GM12878 (cell line): ENCODE measurements at places on chromosomes 2 and 18. TPM values are rescaled to one million over a fixed set of nuclear protein-coding genes. Genes with fewer than 3 reads are reported as not detected.

DNA sequence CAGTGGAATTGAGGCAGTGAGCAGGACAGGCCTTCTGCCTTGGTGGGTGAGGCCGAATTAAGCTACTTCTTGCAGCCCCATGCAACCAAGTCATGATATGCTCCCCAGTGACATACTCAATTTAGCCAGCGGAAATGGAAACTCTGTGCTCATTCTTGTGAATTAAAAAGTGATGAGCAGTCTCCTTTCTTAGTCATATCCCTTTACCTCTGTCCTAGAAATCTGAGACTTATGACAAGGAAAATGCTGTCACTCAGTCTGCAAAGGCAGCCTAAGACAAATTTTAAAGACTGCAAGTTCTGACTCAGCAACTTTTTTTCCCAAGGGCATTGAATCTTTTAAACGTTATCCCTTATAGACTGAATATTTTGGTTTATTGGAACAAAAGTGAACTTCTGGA, 218.2 kb downstream of the SH3BP4 start:
- no peaks in the 10 kb centered on the region for H3K4me1 ChIP-seq
- no peak overlapping the region for H3K4me3 ChIP-seq
- no peaks in the 10 kb centered on the region for H3K36me3 ChIP-seq
- H3K27me3 ChIP-seq = no peaks in the 10 kb centered on the region
- H3K27ac ChIP-seq = no peak overlapping the region

DNA sequence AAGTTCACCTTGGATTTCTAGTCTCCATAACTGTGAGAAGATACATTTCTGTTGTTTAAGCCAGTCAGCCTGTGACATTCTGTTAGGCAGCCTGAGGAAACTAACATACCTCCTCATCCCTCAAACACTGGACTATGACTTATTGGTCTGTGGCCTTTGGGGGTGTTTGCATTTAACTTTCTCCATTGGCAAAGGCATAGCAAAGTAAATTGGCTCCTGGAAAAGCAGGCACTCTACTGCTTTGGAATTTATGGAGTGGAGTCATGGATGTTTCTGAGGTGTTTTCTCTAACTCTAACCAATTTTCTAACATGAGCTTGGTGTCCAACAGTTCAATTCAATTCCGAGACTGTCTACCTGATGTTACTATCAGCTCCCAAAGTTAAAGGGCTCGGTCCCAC, 48.9 kb upstream of the CTLA4 start:
- no peak for DNase-seq
- no peak overlapping the region for H3K4me3 ChIP-seq
- H3K27ac ChIP-seq = no peak overlapping the region
- H3K36me3 ChIP-seq = no peaks in the 10 kb centered on the region
- no peaks in the 10 kb centered on the region for H3K27me3 ChIP-seq
- H3K4me1 ChIP-seq = no peaks in the 10 kb centered on the region

DNA sequence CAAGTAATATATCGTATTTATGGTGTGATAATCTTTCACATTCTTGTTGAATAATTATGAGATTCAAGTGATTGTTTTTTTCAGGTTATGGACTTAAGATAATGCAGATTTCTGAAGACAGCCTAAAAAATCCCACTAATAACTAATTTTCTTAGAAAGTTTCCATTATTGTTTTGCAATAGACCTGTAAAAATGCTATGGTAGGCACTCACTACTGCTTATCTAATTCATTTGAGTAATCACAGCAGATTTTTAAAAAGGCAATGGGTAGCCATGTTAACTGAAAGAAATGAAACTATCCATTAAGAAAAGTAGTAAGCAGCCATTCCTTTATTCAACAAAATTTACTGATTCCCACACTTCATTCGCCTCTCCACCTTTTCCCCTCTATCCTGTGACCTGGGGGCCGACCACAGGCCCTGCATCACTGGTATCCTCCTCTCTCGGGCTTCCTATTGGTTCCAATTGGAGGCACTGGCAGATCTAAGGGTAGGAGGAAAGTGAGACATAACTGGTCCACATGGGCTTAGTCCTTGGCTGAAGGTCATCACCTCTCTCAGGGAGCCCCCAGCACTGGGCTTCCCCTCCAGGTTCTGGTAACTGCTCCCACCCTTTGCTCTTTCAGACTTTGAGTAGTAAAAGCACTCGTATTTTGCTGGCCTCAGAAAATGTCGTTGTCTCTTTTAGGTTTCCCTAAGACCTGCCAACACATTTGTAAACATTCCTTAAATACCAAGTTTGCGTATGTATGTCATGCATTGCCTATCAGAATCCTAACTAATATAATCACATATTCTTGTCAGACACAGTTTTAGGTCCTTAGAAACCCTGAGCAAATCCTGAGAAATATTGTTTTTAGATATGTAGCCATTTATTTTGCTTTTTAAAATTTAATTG, 18.5 kb downstream of the RBMS1 start:
- H3K27me3 ChIP-seq = no peaks in the 10 kb centered on the region
- no peaks in the 10 kb centered on the region for H3K36me3 ChIP-seq
- no peak overlapping the region for H3K4me3 ChIP-seq
- no peak overlapping the region for H3K27ac ChIP-seq
- H3K4me1 ChIP-seq = no peaks in the 10 kb centered on the region
- DNase-seq = no peak

GRCh38 chr2:54559593-54560145, 103.5 kb downstream of the SPTBN1 start:
- H3K27ac ChIP-seq = peak overlapping the region; percentile 96
- H3K27me3 ChIP-seq = no peaks in the 10 kb centered on the region
- peak overlapping the region; percentile 99 for H3K4me3 ChIP-seq
- no peaks in the 10 kb centered on the region for H3K36me3 ChIP-seq

DNA sequence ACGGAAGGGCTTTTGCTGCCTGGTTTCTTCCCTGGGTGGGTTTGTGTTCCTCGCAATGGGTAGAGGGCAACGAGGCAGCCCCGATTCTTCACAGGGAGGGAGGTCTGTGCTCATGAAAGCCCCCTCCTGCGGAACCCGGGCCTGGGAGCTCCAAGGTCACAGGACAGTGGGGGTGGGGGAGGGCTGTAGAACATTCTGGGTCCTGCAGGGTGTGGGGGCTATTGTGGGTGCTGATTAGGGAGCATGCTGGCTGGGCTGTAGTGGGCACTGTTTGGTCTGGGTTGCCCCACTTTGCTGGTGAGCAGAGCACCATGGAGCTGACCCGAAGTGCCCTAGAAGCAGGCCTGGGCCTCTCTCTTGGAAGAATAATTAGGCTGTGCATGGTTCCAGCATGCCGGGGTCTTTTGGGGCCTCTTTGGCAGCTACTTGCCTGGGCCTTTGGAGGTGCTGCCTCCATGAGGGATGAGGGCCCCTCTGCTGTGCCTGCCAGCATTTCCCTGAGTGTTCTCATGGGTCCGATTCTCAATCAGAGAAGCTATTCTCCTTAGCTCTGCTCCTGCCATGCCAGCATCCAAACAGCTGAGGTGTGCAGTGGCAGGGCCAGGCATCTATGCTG, 232.2 kb upstream of the HS6ST1 start:
- no peak for DNase-seq
- no peaks in the 10 kb centered on the region for H3K36me3 ChIP-seq
- no peak overlapping the region for H3K27ac ChIP-seq
- peaks cover 2% of the 10 kb centered on the region; the same call in 1 of the 2 replicates for H3K27me3 ChIP-seq
- H3K4me1 ChIP-seq = no peaks in the 10 kb centered on the region

DNA sequence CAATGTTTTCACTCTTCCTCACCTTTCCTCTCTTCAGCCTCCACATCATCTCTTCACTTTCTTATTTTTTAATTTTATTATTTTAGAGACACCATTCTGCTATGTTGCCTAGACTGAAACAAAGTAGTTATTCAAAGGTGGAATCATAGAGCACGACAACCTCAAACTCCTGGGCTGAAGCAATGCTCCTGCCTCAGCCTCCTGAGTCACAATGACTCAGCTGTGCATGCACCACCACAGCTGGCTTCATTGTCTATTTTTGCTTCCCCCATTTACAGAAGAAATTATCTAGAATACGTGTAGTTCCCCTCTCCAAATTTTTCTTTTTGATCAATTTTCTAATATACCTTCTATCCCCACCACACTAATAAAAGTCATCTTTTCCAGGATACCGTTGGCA, 911.5 kb upstream of the SOX11 start:
- H3K27ac ChIP-seq = no peak overlapping the region
- no peaks in the 10 kb centered on the region for H3K27me3 ChIP-seq
- DNase-seq = no peak

- DNase-seq = no peak
- H3K4me3 ChIP-seq = no peak overlapping the region
- H3K27me3 ChIP-seq = no peaks in the 10 kb centered on the region
- no peaks in the 10 kb centered on the region for H3K4me1 ChIP-seq
These were observed 10.8 kb downstream of the COQ10B start for GRCh38 chr2:197464175-197464574.

DNA sequence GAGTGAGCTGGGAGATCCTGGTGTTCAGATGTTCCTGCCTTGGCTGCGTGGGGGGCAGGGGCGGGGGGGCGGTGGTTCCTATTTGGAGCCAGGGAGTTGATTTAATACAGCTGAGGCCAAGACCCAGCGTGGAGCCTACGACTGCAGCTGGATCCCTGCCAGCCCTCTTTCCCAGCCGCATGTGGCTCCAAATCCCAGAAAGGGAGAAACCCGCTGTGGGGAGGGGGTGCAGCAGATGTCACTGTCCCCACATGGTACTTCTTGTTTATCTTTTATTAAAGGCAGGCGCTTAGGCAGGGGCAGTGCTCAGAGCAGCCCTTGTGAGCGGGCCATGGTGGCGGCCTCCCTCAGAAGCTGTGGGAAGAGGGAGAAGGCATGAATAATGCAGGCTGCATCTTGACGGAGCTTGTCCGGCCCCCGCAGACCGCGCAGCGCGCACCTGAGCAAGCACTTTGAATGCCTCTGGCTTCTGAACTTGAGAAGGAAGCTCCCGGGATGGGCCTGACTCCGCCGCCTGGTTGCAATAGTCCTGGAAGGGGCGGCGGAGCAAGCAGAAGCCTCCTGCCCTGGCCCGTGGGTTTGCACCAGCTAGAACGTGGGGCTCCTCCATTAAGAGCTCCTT, 112.1 kb downstream of the GLI2 start:
- H3K4me1 ChIP-seq = no peaks in the 10 kb centered on the region
- DNase-seq = no peak
- H3K27ac ChIP-seq = no peak overlapping the region
- H3K27me3 ChIP-seq = peaks cover 3% of the 10 kb centered on the region; the same call in 1 of the 2 replicates

- H3K27ac ChIP-seq = no peak overlapping the region
- DNase-seq = no peak
- no peaks in the 10 kb centered on the region for H3K4me1 ChIP-seq
- no peaks in the 10 kb centered on the region for H3K27me3 ChIP-seq
These were observed 820.0 kb downstream of the CPS1 start for GRCh38 chr2:211376410-211376809.

- H3K4me3 ChIP-seq = no peak overlapping the region
- no peak for DNase-seq
- no peak overlapping the region for H3K27ac ChIP-seq
- no peaks in the 10 kb centered on the region for H3K27me3 ChIP-seq
These were observed 308.8 kb upstream of the FAM98A start for GRCh38 chr2:33907866-33908265.

DNA sequence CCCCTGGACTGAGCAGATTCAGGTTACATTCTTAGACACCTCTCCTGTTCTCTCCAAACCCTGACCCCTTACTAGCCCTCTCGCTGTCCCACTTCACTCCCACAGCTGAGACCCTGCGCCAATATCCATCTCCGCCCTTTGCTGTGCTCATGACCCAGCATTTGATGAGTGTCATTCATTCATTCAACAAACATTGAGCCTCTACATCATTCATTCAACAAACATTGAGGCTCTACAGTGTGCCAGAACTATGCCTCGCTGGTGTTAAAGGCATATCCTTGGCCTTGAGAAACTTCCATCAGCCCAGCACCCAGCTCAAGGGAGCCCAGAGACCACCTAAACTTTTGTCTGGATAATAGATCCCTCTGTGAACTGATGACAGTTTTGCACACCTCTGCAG, 41.9 kb upstream of the MRPL33 start:
- no peaks in the 10 kb centered on the region for H3K36me3 ChIP-seq
- DNase-seq = no peak
- no peak overlapping the region for H3K4me3 ChIP-seq
- no peak overlapping the region for H3K27ac ChIP-seq
- H3K4me1 ChIP-seq = peaks cover 3% of the 10 kb centered on the region; the same call in 1 of the 2 replicates

DNA sequence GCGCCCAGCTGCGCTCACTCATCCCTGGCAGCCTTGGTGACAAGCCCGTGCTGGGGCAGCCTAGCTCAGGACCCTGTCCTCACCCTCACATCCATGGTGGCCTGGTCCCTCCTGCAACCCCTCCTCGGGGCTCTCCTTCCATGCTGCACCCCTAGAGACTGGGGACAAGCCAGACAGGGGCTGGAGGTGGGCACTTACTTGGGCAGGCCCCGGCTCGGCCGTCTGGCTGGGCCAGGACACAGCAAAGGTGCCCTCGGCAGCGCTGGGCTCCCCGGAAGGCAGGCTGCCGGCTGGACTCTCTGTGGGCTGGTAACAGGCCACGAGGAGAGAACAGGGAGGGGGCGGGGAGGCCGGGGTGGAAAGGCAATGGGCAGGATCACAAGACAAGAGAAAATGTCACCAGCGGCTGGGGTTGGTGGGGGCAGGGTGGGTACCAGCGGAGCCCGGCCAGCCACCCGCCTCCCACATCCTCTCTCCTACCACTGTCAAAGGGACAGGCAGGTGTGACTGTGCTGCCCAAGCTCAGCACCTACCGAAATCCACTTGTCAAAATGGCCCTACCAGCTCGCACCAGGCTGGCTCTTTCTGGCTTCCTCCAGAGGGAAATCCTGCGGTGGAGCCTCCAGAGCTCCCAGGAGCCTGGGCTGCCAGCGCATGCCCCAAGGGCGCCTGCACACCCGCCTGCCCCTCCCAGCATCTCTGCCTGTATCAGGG, 54.7 kb downstream of the BIN1 start:
- H3K27me3 ChIP-seq = no peaks in the 10 kb centered on the region
- no peaks in the 10 kb centered on the region for H3K36me3 ChIP-seq
- H3K4me1 ChIP-seq = no peaks in the 10 kb centered on the region
- DNase-seq = no peak
- no peak overlapping the region for H3K4me3 ChIP-seq

- H3K4me1 ChIP-seq = no peaks in the 10 kb centered on the region
- no peaks in the 10 kb centered on the region for H3K27me3 ChIP-seq
- H3K4me3 ChIP-seq = no peak overlapping the region
- DNase-seq = no peak
- no peaks in the 10 kb centered on the region for H3K36me3 ChIP-seq
These were observed 315.6 kb downstream of the RDH14 start for GRCh38 chr2:18244845-18245244.

GRCh38 chr18:14945984-14946383, 198.0 kb downstream of the ANKRD30B start:
- no peaks in the 10 kb centered on the region for H3K27me3 ChIP-seq

- H3K27me3 ChIP-seq = no peaks in the 10 kb centered on the region
- H3K4me1 ChIP-seq = no peaks in the 10 kb centered on the region
- H3K4me3 ChIP-seq = no peak overlapping the region
- no peak for DNase-seq
- no peak overlapping the region for H3K27ac ChIP-seq
These were observed 58.1 kb downstream of the MAP3K19 start for GRCh38 chr2:134988994-134989605.

Gene CHRND
- total RNA-seq = not detected in 2 replicates

Gene SCN9A
- total RNA-seq = 0.08 TPM in 2 replicates
